Hypothalamus (tissue), 51 donors: ENCODE measurements at places on chromosomes 16 and 17.

DNA sequence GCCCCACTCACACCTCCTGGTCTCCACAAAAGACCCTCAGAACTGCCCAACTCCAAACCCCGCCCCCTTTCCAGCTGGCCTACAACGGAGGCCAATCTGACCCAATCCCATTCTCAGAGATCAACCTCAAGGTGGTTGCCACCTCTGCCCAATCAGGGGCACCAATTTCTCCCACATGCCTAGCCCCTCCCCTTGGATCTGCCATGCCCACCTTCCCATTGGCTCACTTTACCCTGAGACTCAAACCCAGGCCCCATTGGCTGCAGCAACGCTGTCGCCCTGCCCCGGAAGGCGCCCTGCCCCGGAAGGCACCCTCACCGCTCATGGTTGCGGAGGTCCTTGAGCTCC, 10.6 kb downstream of the ZNF668 start:
- no peak for DNase-seq

DNA sequence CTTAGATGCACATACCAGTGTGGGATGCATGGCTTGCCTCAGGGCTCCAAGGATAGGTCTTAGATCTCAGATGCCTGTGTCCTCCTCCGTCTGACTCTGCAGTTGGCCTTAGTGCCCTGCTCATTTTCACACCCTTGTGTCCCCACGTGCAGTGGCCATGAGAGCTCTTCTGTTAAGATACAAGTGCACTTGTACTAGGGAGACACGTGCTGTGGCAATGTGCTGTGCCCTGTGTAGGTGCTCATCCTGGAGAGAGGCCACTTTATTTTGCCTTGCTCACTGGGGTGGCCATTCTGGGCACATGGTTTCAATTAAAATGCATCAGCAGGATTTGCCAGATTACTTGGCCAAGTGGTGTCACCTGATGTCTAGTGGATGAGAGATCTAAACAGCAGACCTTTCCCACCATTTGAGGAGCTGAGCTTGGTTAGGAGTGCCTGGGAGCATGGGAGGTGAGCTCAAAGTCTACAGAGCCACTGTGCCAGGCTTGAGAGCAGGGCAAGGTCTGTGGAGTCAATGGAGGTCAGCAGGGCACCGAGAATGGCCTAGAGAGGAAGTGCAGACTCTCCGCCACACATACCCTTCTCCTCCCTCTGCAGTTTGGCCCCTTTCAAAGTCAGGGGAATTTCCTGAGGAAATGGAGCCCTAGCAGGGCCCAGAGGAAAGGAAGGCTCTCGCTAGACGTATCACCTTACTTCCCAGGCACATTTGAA, 25.2 kb upstream of the SMPD3 start:
- DNase-seq, result no peak

GRCh38 chr17:76196675-76197074, 43.6 kb downstream of the RNF157 start:
- no peak for DNase-seq

DNA sequence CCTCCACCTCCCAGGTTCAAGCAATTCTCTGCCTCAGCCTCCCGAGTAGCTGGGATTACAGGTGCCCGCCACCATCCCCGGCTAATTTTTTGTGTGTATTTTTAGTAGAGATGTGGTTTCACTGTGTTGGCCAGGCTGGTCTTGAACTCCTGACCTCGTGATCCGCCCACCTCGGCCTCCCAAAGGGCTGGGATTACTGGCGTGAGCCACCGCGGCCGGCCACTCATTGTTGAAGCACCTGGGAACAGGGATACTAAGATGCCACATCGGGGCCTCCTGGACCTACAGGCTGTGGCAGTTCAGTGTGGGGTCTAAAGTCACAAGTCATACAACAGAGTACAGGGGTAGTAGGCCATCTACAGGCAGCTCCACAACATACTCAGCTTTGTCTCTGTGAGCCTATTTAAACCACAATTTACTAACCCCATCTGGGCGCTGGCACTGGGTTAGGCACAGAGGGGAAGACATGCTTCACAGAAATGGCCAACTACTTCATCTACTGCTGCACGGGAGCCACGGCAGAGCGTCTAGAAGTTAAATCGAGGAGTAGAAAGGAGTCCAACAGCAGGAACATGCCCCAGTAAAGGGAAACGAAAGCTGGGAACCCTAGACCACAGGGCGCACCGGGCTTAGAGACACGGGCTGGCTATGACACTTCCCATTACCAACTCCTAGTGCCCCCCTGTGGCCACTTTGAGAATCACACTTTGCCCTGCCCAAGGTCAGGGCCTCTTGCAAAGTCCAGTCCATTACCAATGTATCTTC, 4.3 kb downstream of the VAMP2 start:
- DNase-seq, result peak; percentile 51

GRCh38 chr16:89289428-89290395, 72.2 kb downstream of the ZNF778 start:
- peak; percentile 41 for DNase-seq

GRCh38 chr17:40317345-40317873, 8.4 kb downstream of the RARA start:
- DNase-seq, result no peak
